ENCODE measurements at places on chromosomes 5 and 9. TPM values are rescaled to one million over a fixed set of nuclear protein-coding genes. Genes with fewer than 3 reads are reported as not detected.

The GDNF gene
- not detected for total RNA-seq

The SPINK13 gene
- total RNA-seq = not detected

The SLC45A2 gene
- 0.13 TPM for total RNA-seq

The CYLC2 gene
- not detected for total RNA-seq

The SNAPC4 gene
- 10.5 TPM for total RNA-seq

The SLC9A3 gene
- total RNA-seq = 0.71 TPM

The SLC2A6 gene
- 36.0 TPM for total RNA-seq

The PCDHA5 gene
- total RNA-seq = 0.07 TPM

The NDST1 gene
- 29.9 TPM for total RNA-seq

The PCDHB9 gene
- 0.04 TPM for total RNA-seq

The RGS7BP gene
- total RNA-seq = 7.3 TPM

The PCDHA12 gene
- total RNA-seq = not detected

The CRHBP gene
- not detected for total RNA-seq

The C1QTNF3 gene
- total RNA-seq = 0.59 TPM

The FOXD4L6 gene
- total RNA-seq = 0.07 TPM

The PAPPA gene
- total RNA-seq = 0.07 TPM

The CENPK gene
- 22.3 TPM for total RNA-seq

The FGFR4 gene
- total RNA-seq = 1.2 TPM

The FYB1 gene
- not detected for total RNA-seq

The FRMD3 gene
- total RNA-seq = 17.2 TPM

The LCN1 gene
- not detected for total RNA-seq

The ZNF483 gene
- total RNA-seq = 1.4 TPM

The SLC34A1 gene
- not detected for total RNA-seq

The GFI1B gene
- not detected for total RNA-seq

The IL5 gene
- total RNA-seq = not detected

The MPDZ gene
- 84.2 TPM for total RNA-seq

The SOHLH1 gene
- not detected for total RNA-seq

The B4GALT7 gene
- 37.1 TPM for total RNA-seq

The BSPRY gene
- not detected for total RNA-seq

The C5orf63 gene
- total RNA-seq = 1.7 TPM

The CCNI2 gene
- total RNA-seq = 0.04 TPM

The SPATA31E1 gene
- total RNA-seq = not detected

The SLC34A3 gene
- total RNA-seq = not detected

The ARPC5L gene
- 28.7 TPM for total RNA-seq

The LVRN gene
- total RNA-seq = 0.18 TPM

The PPP3R2 gene
- total RNA-seq = not detected

The PCDHA3 gene
- 0.18 TPM for total RNA-seq

The STX17 gene
- total RNA-seq = 12.9 TPM

The SPATA9 gene
- total RNA-seq = 0.11 TPM

The SOX30 gene
- total RNA-seq = not detected

The LIX1 gene
- not detected for total RNA-seq

The RABEPK gene
- total RNA-seq = 44.0 TPM

The CCDC192 gene
- not detected for total RNA-seq

The GPR21 gene
- 0.46 TPM for total RNA-seq

The ACER2 gene
- total RNA-seq = 8.1 TPM

The GABRB2 gene
- total RNA-seq = not detected

The ALDOB gene
- total RNA-seq = not detected

The CDH6 gene
- 0.11 TPM for total RNA-seq

The FAM163B gene
- not detected for total RNA-seq

The FOXI1 gene
- total RNA-seq = not detected

The FUBP3 gene
- total RNA-seq = 42.8 TPM

The XRCC4 gene
- 8.8 TPM for total RNA-seq

The CREBRF gene
- total RNA-seq = 11.3 TPM

All from pulmonary artery endothelial cell (primary cell).